NCI-H2081 treated with DMSO at 0.1 percent for 48 hours (cell line): ENCODE measurements at places on chromosomes 5 and 9.

- DNase-seq: no peak
These were observed 142.4 kb downstream of the C9orf152 start for GRCh38 chr9:110065532-110065931.

DNA sequence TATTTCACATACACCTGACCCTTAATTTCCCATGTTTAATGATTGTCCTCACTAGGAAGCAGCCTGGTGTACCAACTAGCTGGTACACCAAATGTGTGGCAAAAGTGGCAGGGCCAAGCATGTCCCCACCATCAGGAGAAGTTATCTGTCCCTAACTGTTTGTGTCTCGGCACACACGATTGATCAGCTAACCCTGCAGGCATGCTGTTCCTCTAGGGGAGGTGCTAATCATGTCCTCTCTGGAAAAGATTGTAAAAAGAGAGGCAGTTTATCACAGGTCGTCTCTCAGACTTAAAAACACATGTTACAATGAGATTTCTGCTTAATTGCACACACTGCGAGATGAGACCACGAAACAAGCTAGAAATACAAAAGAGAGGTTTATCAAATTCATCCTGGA lies 342.7 kb downstream of the DIRAS2 start:
- no peak for DNase-seq

- DNase-seq: peak; percentile 68
These were observed 101.7 kb downstream of the CDH18 start for GRCh38 chr5:19886123-19886917.

- DNase-seq: no peak
These were observed 192.8 kb downstream of the ARRDC3 start for GRCh38 chr5:91190314-91190690.

GRCh38 chr9:27293996-27294395 lies 3.0 kb downstream of the EQTN start:
- DNase-seq: no peak

GRCh38 chr9:115531410-115532125 lies 413.6 kb upstream of the TNC start:
- no peak for DNase-seq

GRCh38 chr5:131634238-131634637 lies 791 bp downstream of the RAPGEF6 start:
- no peak for DNase-seq
